Uterine smooth muscle cell (primary cell): ENCODE measurements at places on chromosomes 7 and 10. TPM values are rescaled to one million over a fixed set of nuclear protein-coding genes. Genes with fewer than 3 reads are reported as not detected.

LRGUK gene
- total RNA-seq = 0.12 and 0.22 TPM in 2 replicates

CRHR2 gene
- not detected in 2 replicates for total RNA-seq

GIMAP2 gene
- total RNA-seq = 0.44 and 2.9 TPM in 2 replicates

CDK14 gene
- total RNA-seq = 49.6 and 57.8 TPM in 2 replicates

CALCR gene
- not detected in 2 replicates for total RNA-seq

CDC14C gene
- not detected in 2 replicates for total RNA-seq

CCL24 gene
- total RNA-seq = not detected in 2 replicates

SEMA3A gene
- total RNA-seq = 19.1 and 113 TPM in 2 replicates

PRSS37 gene
- not detected in 2 replicates for total RNA-seq

CCNY gene
- 60.5 and 64.7 TPM in 2 replicates for total RNA-seq

PPIA gene
- total RNA-seq = 2,207 and 2,725 TPM in 2 replicates

NKX1-2 gene
- total RNA-seq = not detected in 2 replicates

SPDYE16 gene
- 0.12 TPM in 1 of 2 replicates, not detected in the other for total RNA-seq

LYZL2 gene
- not detected in 2 replicates for total RNA-seq

PBLD gene
- 3.0 and 3.7 TPM in 2 replicates for total RNA-seq

RPP30 gene
- total RNA-seq = 35.1 and 48.9 TPM in 2 replicates

SFTPD gene
- not detected in 2 replicates for total RNA-seq

H2BK1 gene
- not detected in 2 replicates for total RNA-seq

AKR1C4 gene
- total RNA-seq = not detected in 2 replicates

MOGAT3 gene
- total RNA-seq = not detected in 2 replicates

PTPN20 gene
- 0.77 and 1.2 TPM in 2 replicates for total RNA-seq

MMRN2 gene
- total RNA-seq = 3.9 and 14.9 TPM in 2 replicates

PTPRZ1 gene
- 0.25 and 0.89 TPM in 2 replicates for total RNA-seq

SLC13A1 gene
- not detected in 2 replicates for total RNA-seq

OGDHL gene
- 0.22 and 0.37 TPM in 2 replicates for total RNA-seq

TMEM176A gene
- 0.22 TPM in 1 of 2 replicates, not detected in the other for total RNA-seq

GALNT17 gene
- total RNA-seq = under 0.01 TPM in 1 of 2 replicates, not detected in the other

BLNK gene
- total RNA-seq = not detected in 2 replicates

PNLIPRP1 gene
- not detected in 2 replicates for total RNA-seq

CALHM3 gene
- not detected in 2 replicates for total RNA-seq

LRRC17 gene
- 37.5 and 75.5 TPM in 2 replicates for total RNA-seq

CCDC3 gene
- total RNA-seq = 0.25 and 0.55 TPM in 2 replicates

RAB19 gene
- total RNA-seq = not detected in 2 replicates

CTAGE15 gene
- 0.75 TPM in 1 of 2 replicates, not detected in the other for total RNA-seq

CYP2E1 gene
- total RNA-seq = 0.22 and 0.37 TPM in 2 replicates

NKX2-3 gene
- not detected in 2 replicates for total RNA-seq

SLC18A3 gene
- total RNA-seq = not detected in 2 replicates

PDE6C gene
- total RNA-seq = not detected in 2 replicates

NME8 gene
- total RNA-seq = not detected in 2 replicates

FOXI2 gene
- not detected in 2 replicates for total RNA-seq

AGR2 gene
- total RNA-seq = under 0.01 TPM in 1 of 2 replicates, not detected in the other

WNT8B gene
- not detected in 2 replicates for total RNA-seq

TDRD1 gene
- 0.44 and 0.62 TPM in 2 replicates for total RNA-seq

ZNF32 gene
- 20.6 and 29.9 TPM in 2 replicates for total RNA-seq

PHKG1 gene
- total RNA-seq = 0.62 and 0.66 TPM in 2 replicates

GTF2IRD1 gene
- 29.8 and 31.1 TPM in 2 replicates for total RNA-seq

TMEM26 gene
- total RNA-seq = 0.50 and 0.66 TPM in 2 replicates
